Body of pancreas (tissue), 4 donors: ENCODE measurements at places on chromosomes 4 and X. TPM values are rescaled to one million over a fixed set of nuclear protein-coding genes. Genes with fewer than 3 reads are reported as not detected.

The PDE6B gene
- total RNA-seq, result 0.26 TPM

DNA sequence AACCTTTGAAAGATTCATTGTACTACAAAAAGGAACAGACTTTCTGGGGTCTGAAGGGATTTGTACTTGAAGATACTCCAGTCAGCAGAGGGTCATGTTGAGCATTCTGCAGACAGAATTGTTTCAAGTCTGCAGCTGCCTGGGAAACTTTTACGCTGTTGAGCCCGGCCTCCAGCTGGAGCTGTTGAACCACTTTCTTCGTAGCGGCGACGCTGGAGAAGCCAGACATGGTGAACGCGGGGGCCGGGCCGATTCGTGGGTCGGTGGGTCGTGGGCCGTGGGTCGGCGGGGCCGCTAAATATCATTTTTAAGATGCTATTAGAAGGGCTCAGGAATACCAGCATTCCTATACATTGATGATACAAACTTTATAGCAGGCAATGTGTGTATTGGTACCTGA, 12.0 kb upstream of the RTL9 start:
- DNase-seq, result peak; percentile 33
- H3K27ac ChIP-seq, result no peak overlapping the region
- H3K36me3 ChIP-seq, result no peaks in the 10 kb centered on the region
- no peak overlapping the region for H3K4me3 ChIP-seq
- H3K4me1 ChIP-seq, result no peaks in the 10 kb centered on the region

The FGB gene
- total RNA-seq, result not detected

The MGST2 gene
- total RNA-seq, result 44.1 TPM

The ANKRD50 gene
- 6.7 TPM for total RNA-seq

DNA sequence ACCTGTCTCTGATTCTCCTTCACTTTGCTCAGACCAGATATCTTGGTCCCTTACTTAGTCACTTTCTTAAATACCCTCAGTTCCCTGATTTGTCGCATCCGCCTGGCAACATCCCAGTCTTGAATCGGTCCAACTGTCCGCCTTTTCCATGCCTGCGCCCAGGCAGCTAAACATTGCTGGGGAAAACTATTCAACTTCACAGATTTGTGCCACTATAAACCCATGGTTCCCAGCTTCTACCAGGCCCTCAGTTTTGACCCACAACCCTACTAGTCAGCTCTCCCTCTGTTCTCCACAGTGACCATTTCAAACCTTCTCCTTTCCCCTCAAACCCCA, 451 bp upstream of the FGD1 start:
- H3K4me3 ChIP-seq, result no peak overlapping the region
- no peak for DNase-seq
- no peak overlapping the region for H3K27ac ChIP-seq
- peaks cover 5% of the 10 kb centered on the region for H3K4me1 ChIP-seq
- H3K27me3 ChIP-seq, result no peaks in the 10 kb centered on the region

The C1QTNF7 gene
- 13.8 TPM for total RNA-seq

The TLL1 gene
- 3.4 TPM for total RNA-seq

- H3K27ac ChIP-seq, result no peak overlapping the region
- H3K4me3 ChIP-seq, result no peak overlapping the region
- peaks cover 5% of the 10 kb centered on the region for H3K4me1 ChIP-seq
- no peak for DNase-seq
Observed at GRCh38 chr4:96102541-96103026, 262.7 kb downstream of the PDHA2 start.

DNA sequence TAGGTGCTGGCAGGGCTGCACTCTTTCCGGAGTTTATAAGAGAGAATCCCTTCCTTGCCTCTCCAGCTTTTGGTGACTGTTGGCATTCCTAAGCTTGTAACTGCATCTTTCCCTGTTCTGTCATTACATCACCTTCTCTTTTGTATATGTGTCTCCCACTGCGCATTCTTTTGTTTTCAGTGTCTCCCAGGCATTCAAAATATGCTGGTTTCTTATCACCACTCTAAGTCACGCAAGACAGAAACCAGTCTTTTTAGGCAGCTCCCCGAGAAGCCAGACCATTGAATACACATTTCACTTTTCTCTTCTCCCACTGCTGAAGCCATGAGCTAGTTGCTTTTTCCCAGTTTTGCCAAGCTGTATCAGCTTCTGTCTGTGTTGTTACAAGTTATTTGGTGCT, 71.0 kb downstream of the LAS1L start:
- H3K36me3 ChIP-seq, result no peaks in the 10 kb centered on the region
- no peak for DNase-seq
- no peak overlapping the region for H3K4me3 ChIP-seq
- no peaks in the 10 kb centered on the region for H3K27me3 ChIP-seq
- no peak overlapping the region for H3K27ac ChIP-seq

DNA sequence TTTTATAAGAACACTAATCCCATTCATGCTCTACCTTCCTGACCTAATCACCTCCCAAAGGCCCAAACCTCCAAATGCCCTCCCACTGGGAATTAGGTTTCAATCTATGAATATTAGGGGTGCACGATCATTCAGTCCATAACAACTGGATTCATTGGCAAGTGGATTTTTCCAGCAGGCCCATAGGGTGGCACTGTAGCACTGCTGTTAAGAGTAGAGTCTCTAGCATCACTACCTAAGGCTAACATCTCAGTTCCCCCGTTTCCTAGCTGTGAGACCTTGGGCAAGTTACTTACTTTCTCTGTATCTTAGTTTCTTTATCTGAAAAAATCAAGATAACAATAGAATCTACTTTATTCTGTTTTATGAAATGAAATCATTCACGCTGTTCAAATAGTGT, 315.8 kb downstream of the STIM2 start:
- no peaks in the 10 kb centered on the region for H3K27me3 ChIP-seq
- H3K36me3 ChIP-seq, result no peaks in the 10 kb centered on the region

The IL1RAPL1 gene
- total RNA-seq, result 0.26 TPM

The GUCY1A1 gene
- 20.0 TPM for total RNA-seq

GRCh38 chrX:71623714-71624113, 5.4 kb upstream of the CXCR3 start:
- no peaks in the 10 kb centered on the region for H3K27me3 ChIP-seq
- H3K4me1 ChIP-seq, result peaks cover 13% of the 10 kb centered on the region
- no peak overlapping the region for H3K4me3 ChIP-seq

GRCh38 chrX:20547611-20548051, 280.9 kb upstream of the RPS6KA3 start:
- H3K27me3 ChIP-seq, result no peaks in the 10 kb centered on the region
- DNase-seq, result peak; percentile 11
- no peaks in the 10 kb centered on the region for H3K36me3 ChIP-seq
- peak overlapping the region; percentile 41 for H3K27ac ChIP-seq
- H3K4me1 ChIP-seq, result peaks cover 4% of the 10 kb centered on the region

The RPGR gene
- total RNA-seq, result 14.8 TPM

The ADAM29 gene
- not detected for total RNA-seq

The SLC10A4 gene
- total RNA-seq, result 0.66 TPM

GRCh38 chr4:2462218-2462991, 6.5 kb upstream of the RNF4 start:
- no peaks in the 10 kb centered on the region for H3K36me3 ChIP-seq
- no peaks in the 10 kb centered on the region for H3K27me3 ChIP-seq
- DNase-seq, result peak; percentile 59

DNA sequence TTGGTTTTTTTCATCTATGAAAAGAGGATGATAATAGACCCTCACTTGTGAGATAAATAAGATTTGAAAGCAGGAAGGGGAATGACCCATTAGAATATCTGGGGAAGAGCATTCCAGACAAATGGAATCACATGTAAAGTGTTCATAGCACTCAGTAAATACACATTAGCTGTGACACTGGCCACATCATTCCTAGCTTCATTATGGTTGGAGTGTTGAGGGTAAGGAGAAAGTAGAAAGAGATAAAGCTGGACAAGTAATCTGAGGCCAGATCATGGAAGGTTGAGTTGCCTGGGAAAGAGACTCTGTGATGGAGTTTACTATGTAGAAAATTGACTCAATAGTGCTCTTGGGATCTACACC, 6.9 kb upstream of the PGRMC1 start:
- no peak overlapping the region for H3K27ac ChIP-seq
- H3K27me3 ChIP-seq, result no peaks in the 10 kb centered on the region
- DNase-seq, result no peak
- H3K4me3 ChIP-seq, result no peak overlapping the region
- no peaks in the 10 kb centered on the region for H3K36me3 ChIP-seq

- H3K27ac ChIP-seq, result no peak overlapping the region
- H3K4me1 ChIP-seq, result peaks cover 59% of the 10 kb centered on the region
- H3K4me3 ChIP-seq, result no peak overlapping the region
- DNase-seq, result peak; percentile 35
- peaks cover 4% of the 10 kb centered on the region for H3K36me3 ChIP-seq
Observed at GRCh38 chr4:1208970-1209704, 36.8 kb upstream of the SPON2 start.

GRCh38 chr4:104489731-104490095, 5.0 kb downstream of the CXXC4 start:
- peaks cover 45% of the 10 kb centered on the region for H3K4me1 ChIP-seq
- no peaks in the 10 kb centered on the region for H3K36me3 ChIP-seq
- H3K27ac ChIP-seq, result no peak overlapping the region

DNA sequence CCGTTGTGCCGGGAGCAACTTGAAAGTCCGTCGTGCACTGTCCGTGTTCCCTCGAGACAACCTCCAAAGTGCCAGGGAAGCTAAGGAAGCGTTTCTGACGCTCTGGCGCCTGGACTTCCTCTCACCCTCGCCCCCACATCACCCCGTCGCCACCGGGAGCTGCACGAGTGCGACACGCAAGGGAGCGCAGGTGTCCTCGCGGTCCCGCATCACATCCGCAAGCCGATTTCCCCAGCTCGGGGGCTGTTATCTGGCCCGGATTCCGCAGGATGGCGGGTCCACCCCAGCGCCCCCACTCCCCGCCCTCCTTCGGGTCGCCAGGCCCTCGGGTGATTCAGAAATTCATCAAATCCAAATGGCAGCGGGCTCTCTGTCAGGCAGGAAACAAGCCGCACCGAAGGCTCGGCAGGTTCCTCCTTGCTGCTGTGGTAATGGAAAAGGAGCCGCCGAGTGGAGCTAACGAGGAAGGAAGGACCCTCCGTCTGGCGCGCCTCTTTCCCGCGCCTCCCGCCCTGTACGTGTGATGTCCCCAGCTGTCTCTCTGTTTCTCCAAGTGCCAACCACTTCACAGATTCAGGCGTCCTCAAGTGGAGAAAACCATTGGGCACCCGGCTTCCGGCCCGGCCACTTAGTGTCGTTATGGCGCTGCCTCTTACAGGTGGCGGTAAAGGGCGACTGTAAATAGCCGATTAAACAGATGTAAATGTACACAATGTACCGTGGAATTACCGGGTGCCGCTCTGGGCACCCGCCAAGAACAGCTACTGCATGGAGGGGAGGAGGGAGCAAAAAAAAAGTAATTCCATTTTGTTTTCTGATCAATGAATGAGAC, 921 bp upstream of the SETD7 start:
- peak; percentile 65 for DNase-seq
- no peaks in the 10 kb centered on the region for H3K36me3 ChIP-seq
- no peaks in the 10 kb centered on the region for H3K27me3 ChIP-seq
- H3K4me1 ChIP-seq, result peaks cover 61% of the 10 kb centered on the region
- H3K27ac ChIP-seq, result peak overlapping the region; percentile 97

The NEUROG2 gene
- total RNA-seq, result not detected

GRCh38 chr4:23333946-23334878, 555.6 kb downstream of the PPARGC1A start:
- no peaks in the 10 kb centered on the region for H3K36me3 ChIP-seq
- no peak for DNase-seq
- H3K4me3 ChIP-seq, result no peak overlapping the region
- H3K27ac ChIP-seq, result no peak overlapping the region

GRCh38 chr4:14562901-14563300, 439.4 kb upstream of the CPEB2 start:
- H3K4me1 ChIP-seq, result no peaks in the 10 kb centered on the region
- DNase-seq, result no peak
- H3K36me3 ChIP-seq, result no peaks in the 10 kb centered on the region
- H3K27me3 ChIP-seq, result no peaks in the 10 kb centered on the region
- H3K4me3 ChIP-seq, result no peak overlapping the region
- H3K27ac ChIP-seq, result no peak overlapping the region

- no peak overlapping the region for H3K27ac ChIP-seq
- H3K4me1 ChIP-seq, result no peaks in the 10 kb centered on the region
- no peaks in the 10 kb centered on the region for H3K36me3 ChIP-seq
- no peak overlapping the region for H3K4me3 ChIP-seq
- no peak for DNase-seq
Observed at GRCh38 chrX:87299563-87300160, 217.9 kb upstream of the KLHL4 start.

DNA sequence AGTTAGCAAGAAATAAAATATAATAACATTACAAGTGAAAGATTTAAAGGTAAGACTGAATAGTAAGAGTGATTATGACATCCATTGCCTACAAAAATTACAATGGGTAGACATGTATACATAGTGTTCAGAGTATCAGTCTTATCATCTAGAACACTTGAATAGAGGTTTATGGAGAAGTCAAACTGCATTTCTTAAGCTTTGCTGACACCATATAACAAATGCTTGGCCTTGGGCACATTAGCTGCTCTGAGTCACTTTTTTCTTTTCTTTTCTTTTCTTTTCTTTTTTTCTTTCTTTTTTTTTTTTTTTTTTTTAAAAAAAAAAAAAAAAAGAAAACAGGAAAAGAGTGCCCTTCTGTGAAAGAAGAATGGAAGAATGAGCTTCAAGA, 220.0 kb downstream of the SPCS3 start:
- no peaks in the 10 kb centered on the region for H3K36me3 ChIP-seq
- H3K27ac ChIP-seq, result no peak overlapping the region
- H3K4me3 ChIP-seq, result no peak overlapping the region
- DNase-seq, result no peak
- no peaks in the 10 kb centered on the region for H3K27me3 ChIP-seq

- H3K27ac ChIP-seq, result no peak overlapping the region
- H3K4me1 ChIP-seq, result no peaks in the 10 kb centered on the region
- no peak overlapping the region for H3K4me3 ChIP-seq
- H3K36me3 ChIP-seq, result no peaks in the 10 kb centered on the region
- no peaks in the 10 kb centered on the region for H3K27me3 ChIP-seq
- DNase-seq, result no peak
Observed at GRCh38 chrX:17987783-17988182, 126.7 kb upstream of the RAI2 start.

The CT45A5 gene
- not detected for total RNA-seq

GRCh38 chrX:153533091-153533490, 15.6 kb downstream of the ATP2B3 start:
- H3K27me3 ChIP-seq, result no peaks in the 10 kb centered on the region
- H3K27ac ChIP-seq, result no peak overlapping the region
- DNase-seq, result no peak
- H3K4me3 ChIP-seq, result no peak overlapping the region

The MAGEA12 gene
- not detected for total RNA-seq

GRCh38 chr4:123557857-123558536, 161.4 kb downstream of the SPRY1 start:
- no peak overlapping the region for H3K27ac ChIP-seq
- no peak for DNase-seq
- H3K4me1 ChIP-seq, result peaks cover 33% of the 10 kb centered on the region
- no peak overlapping the region for H3K4me3 ChIP-seq
- H3K27me3 ChIP-seq, result no peaks in the 10 kb centered on the region
- H3K36me3 ChIP-seq, result no peaks in the 10 kb centered on the region

- no peak for DNase-seq
- H3K27ac ChIP-seq, result no peak overlapping the region
- H3K36me3 ChIP-seq, result no peaks in the 10 kb centered on the region
Observed at GRCh38 chr4:180564448-180564847, 1678.8 kb upstream of the TENM3 start.

- H3K4me3 ChIP-seq, result no peak overlapping the region
- H3K36me3 ChIP-seq, result no peaks in the 10 kb centered on the region
- H3K4me1 ChIP-seq, result no peaks in the 10 kb centered on the region
- no peak for DNase-seq
- no peaks in the 10 kb centered on the region for H3K27me3 ChIP-seq
- H3K27ac ChIP-seq, result no peak overlapping the region
Observed at GRCh38 chr4:108097990-108098553, 70.7 kb downstream of the LEF1 start.

The TMPRSS11D gene
- total RNA-seq, result not detected

The TCP11X2 gene
- total RNA-seq, result not detected

The CT45A2 gene
- total RNA-seq, result not detected

The LAP3 gene
- 28.8 TPM for total RNA-seq

The AMER1 gene
- 6.7 TPM for total RNA-seq
